Esophagus squamous epithelium (tissue), 5 donors: ENCODE measurements at places on chromosomes 2 and 18. TPM values are rescaled to one million over a fixed set of nuclear protein-coding genes. Genes with fewer than 3 reads are reported as not detected.
A peak's percentile ranks its signal among the peaks of the same experiment; 100 is the strongest.

DNA sequence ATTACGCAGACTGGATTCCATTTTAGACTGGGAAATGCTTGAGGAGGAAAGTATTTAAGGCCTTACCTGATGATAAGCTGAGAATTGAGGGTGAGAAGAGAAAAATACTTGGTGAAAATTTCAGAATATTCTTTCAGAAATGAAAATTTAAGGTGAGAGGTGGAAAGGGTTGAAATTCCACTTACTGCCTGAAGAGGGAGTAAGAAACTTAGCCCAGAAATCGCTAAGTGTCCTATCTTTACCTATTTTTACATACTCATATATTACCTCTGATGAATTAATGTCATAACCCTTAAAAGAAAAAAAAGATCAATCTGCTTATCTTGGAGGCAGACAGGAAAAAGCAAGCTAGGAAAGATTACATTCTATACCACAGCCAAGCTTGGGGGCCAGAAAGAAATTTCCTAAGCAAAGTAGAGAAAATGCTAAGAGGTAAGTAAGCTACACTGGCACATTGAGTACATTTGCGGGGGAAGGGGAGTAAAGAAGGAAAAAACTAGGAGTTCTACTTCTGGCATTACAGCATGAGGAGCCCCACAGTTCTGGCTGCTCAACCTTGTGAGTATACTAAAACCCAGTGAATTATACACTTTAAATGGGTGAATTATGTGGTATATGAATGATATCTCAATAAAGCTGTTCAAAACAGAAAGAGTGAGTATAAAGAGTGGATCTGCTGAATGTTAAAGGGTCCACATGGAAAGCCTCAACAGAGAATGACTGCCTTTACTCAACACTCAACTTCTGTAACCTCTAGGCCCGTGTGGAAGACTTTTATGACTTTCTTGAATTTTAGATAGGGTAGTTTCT lies 33.8 kb downstream of the SMC6 start:
- H3K36me3 ChIP-seq, result peaks cover 100% of the 10 kb centered on the region
- H3K27ac ChIP-seq, result no peak overlapping the region
- no peaks in the 10 kb centered on the region for H3K27me3 ChIP-seq
- no peak overlapping the region for H3K4me3 ChIP-seq
- DNase-seq, result no peak

DNA sequence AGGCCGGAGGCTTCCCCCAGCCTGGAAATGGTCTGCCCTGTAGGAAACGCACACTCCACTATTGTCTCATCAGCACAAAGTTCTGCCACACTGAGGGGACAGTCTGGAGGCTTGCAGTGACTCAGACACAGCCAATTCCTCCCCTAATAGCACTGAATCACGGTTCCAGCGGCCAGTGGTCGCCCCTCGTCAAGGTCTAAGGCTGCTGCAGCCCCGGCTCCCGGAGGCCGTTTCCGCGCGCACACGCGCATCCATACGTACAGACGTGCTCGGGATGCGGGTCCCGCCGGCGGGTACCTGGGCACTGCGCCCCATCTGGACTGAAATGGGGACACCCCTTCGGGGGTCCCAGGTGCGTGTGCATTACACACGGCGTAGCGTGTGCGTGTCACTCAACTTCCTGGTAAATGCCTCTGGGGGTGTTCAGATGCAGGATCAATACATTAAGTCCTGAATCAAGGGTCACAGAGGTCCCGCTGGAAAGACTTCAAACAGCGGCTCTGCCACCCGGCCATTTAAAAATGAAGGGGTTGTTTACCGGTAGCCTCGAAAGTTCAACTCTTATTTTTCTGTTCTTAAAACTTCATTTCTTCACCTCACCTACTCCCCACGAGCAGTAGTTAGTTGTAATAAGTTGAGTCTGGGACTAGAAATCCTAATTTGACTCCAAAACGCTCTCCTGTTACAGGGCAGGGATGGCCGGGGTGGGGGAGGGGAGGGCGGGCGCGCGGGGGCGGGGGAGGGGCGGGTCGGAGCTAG lies 572 bp upstream of the ZNF516 start:
- no peaks in the 10 kb centered on the region for H3K36me3 ChIP-seq
- H3K4me3 ChIP-seq, result peak overlapping the region; percentile 71
- H3K27ac ChIP-seq, result peak overlapping the region; percentile 80

GRCh38 chr2:174827371-174828369 lies 63.4 kb upstream of the CHRNA1 start:
- H3K27me3 ChIP-seq, result no peaks in the 10 kb centered on the region
- DNase-seq, result no peak

DNA sequence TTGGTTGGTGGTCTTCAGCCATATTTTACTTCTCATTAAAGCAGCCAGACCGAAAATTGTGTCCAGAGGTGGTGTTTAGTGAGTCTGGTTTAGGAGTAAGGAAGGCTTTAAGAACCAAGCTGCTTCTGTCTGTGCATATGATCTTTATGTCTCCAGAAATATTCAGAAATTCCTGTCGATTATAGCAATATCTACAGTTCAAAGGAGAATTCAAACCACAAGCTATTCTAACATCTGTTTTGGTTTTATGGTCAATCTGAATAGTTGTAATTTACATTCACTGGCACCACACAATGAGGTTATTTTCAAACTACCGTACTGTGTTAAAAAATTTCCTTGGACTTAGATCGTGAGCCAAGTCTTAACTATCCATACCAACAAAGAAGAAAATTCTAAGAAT lies 11.3 kb downstream of the UPP2 start:
- H3K4me3 ChIP-seq, result no peak overlapping the region
- no peaks in the 10 kb centered on the region for H3K4me1 ChIP-seq
- no peaks in the 10 kb centered on the region for H3K27me3 ChIP-seq
- H3K36me3 ChIP-seq, result no peaks in the 10 kb centered on the region
- H3K27ac ChIP-seq, result no peak overlapping the region

Gene IGFBP2
- total RNA-seq, result 207 TPM

Gene MAPK4
- total RNA-seq, result 3.1 TPM
